ENCODE measurements at places on chromosomes 3 and 15.

DNA sequence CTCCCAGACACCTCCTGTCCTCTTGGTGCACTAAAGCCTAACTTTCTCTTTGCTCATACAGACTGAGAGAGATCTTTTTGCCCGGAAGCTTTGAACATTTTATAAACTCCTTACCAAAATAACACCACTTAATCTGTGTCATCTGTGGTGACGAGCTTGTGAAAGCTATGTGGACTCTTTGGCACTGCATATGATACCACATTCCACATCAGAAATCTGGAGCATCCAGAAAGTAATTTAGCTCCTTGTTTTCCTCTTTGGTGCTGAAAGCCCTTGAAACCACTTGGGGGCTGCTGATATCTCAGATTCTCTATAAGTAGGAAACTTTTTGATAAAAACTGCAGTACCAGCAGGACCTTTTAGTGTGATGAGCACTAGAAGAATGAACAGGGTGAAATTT is 128.3 kb downstream of the ALCAM start:
- DNase-seq: no peak

DNA sequence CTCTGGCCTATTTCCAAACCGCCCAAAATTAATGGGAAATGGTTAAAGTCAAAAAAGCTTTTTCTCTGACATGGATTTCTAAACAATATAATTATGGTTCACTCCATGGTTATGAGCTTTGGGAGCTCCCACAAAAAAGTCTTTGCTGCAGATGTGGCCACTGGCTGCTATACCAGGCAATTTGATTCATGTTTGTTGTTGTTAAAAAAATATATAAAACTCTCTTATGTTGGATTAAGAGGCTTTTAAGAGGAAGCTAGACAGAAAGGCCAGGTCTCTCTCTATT is 258.6 kb downstream of the TIGIT start:
- DNase-seq: no peak

DNA sequence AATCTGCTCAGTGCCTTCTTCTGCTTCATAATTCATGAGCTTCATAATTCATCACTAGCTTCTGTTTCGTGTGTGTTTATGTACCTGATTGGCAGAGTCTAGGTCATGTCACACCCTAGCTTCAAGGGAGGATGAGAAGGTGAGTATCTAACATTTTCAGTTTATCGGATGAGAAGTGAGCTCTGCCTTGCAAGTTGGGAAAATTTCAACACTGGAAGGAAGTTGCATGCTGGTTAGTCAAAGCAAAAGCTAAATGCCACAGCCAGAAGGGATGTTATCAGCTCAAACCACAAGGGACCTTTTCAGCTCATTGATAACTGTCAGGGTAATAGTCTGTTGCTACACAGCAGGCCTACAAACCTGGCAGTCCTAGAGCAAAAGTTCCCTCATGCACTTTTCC is 7.3 kb upstream of the TNFSF10 start:
- DNase-seq: no peak

- no peak for DNase-seq
Observed at GRCh38 chr3:12659316-12660015, 4.5 kb downstream of the RAF1 start.

- no peak for DNase-seq
Observed at GRCh38 chr3:139394116-139394515, 4.7 kb upstream of the COPB2 start.

GRCh38 chr3:14142567-14143270 is 17.9 kb downstream of the TMEM43 start:
- DNase-seq: no peak

GRCh38 chr3:73535137-73535536 is 89.6 kb downstream of the PDZRN3 start:
- DNase-seq: no peak

DNA sequence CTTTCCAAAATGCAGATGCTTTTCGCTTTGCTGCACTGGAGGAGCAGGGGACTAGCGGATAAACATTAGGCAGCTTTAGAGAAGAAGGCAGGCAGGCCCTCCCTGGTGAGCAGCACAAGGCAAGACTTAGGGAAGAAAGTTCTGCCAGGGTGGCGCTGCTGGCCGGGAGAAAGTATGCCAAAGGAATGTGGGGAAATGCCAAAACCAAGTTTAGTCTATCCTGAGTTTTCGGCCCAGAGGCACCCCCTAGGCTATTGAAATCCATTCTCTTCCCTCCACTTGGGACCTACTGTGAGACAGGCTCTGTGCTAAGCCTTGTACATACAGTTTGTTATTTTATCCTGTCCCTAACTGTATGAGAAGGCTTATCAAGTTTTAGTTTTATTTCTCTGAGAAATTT is 9.2 kb downstream of the SHC4 start:
- DNase-seq: no peak

DNA sequence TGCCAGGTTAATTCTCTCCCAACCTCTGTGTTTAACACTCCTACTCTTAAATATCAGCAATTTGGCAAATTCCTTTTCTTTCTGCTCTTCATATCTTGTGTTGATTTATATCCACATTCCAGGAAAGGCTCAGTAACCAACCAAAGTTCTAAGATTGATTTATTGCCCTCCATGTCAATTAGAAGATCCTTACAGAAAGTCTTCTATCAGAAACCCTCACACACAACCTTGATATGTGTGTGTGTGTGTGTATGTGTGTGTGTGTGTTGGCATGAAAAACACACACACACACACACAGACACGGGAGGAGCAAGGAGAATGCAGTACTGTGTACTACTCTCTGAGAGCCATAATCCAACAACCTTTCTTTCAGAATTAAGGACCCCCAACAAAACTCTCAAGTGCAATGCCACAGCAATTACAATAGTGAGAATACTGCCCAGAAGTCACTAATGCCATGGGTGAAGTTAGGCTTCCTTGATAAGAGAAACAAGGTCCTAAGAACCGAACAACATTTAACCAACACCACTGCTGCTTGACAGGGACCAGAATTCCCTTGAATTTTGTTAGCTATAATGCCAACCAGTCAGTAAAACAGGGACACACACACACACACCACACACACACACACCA is 1.1 kb downstream of the LSAMP start:
- DNase-seq: no peak

DNA sequence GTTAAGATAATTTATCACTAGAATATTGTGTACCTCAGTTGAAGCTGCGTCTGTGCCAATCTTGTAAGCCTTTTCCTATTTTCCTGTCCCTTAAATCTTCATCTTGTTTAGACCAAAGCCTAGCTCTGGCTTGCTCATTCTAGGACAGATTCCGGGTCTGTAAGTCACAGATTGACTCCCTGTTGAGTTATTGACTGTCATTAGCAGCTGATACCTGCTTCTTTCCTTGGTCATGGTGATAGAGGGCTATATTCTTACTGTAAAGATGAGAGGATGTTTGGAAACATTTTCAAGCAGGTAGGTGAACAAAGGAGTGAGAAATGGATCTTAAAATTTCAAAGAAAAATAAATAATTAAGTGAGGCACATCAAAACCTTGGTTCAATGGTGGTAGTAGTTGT is 200.2 kb downstream of the KCNH8 start:
- DNase-seq: no peak

DNA sequence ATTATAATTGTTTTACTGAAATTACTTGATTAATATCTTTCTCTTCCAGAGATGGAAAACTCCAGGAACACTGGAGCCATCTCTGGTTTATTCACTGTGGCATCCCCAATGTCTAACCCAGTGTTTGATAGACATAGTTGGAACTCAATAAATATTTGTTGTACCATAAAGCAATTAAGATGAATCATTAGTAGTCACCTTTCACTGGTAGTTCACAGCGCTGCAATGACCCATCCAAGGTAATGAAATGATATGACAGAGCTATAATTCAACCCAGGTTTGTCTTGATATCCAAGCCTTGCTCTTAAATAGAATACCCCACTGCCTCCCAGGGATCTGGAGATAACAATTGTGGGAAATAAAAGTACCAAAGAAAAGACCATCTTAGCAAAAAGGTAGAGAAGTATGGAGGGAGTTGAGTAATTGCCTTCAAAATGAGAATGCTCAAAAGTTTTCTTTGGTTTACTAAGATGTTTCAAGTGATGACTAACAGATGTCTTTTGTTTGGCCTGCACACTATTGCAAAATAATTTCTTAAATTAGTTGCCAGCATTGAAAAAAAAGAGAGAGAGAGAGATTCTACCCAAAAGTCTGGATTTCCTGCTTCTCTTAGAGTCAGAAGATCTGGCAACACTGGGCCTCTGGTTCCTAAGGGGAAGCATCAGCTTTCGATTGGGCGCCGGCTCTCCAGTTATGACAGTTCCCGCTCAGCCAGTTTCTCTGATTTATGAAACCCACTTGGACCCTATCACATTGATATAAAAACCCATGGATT is 348.5 kb downstream of the ERC2 start:
- DNase-seq: no peak

GRCh38 chr3:123750659-123751420 is 133.3 kb downstream of the MYLK start:
- DNase-seq: peak; percentile 95

GRCh38 chr3:12946251-12946648 is 104.9 kb upstream of the RPL32 start:
- DNase-seq: no peak

- peak; percentile 29 for DNase-seq
Observed at GRCh38 chr3:190094160-190094718, 26.5 kb downstream of the P3H2 start.

- DNase-seq: no peak
Observed at GRCh38 chr3:132720228-132720627, 2.0 kb downstream of the NPHP3 start.

DNA sequence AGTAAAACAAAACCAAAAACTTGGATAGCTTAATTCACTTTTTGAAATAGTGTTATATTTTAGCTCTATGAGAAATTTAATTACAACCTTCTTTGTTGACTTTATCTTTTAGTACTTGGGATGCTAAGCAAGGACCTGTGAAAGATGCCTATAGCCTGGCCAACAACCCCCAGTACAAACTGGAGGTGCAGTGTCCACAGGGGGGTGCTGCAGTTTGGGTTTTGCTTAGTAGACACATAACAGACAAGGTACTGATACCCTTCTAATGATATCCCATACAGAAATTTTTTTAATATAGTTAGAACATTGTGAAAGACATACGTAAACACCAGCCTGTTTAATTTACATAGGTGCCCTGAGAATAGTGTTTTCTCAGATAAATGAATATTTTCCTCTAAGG is 35.3 kb downstream of the CAPN7 start:
- no peak for DNase-seq

GRCh38 chr3:155227141-155227540 is 66.3 kb downstream of the STRIT1 start:
- no peak for DNase-seq

GRCh38 chr3:86937306-86937791 is 53.6 kb downstream of the VGLL3 start:
- no peak for DNase-seq

GRCh38 chr3:50214824-50215223 is 9.8 kb downstream of the SLC38A3 start:
- DNase-seq: no peak

DNA sequence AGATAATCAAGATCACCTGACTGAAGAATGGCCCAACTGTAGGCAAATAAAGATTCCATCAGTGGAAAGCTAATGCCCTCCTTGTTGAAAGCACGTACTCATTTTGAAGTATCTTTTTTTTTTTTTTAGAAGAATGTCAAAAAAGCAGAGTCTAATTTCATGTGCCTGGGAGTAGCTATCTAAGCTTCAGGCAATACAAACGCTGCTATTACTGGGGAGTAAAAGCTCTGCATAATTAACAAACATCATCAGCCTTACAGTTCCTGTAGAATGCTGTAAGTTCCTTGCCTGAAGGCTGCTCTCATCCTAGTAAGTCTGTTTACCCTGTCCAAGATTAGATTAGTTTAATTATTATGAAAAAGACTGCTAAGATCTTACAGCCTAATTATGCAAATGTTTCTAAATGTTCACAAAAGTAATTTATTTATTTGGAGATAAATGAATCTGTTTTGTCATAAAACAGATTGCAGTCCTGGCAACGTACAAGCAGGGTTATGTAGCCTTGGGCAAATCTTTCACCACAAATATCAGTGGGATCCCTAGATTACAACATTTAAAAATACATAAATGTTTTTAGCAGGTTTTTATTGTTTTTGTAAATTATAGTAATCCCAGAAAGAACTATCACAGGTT is 451.3 kb upstream of the AGTR1 start:
- DNase-seq: no peak

DNA sequence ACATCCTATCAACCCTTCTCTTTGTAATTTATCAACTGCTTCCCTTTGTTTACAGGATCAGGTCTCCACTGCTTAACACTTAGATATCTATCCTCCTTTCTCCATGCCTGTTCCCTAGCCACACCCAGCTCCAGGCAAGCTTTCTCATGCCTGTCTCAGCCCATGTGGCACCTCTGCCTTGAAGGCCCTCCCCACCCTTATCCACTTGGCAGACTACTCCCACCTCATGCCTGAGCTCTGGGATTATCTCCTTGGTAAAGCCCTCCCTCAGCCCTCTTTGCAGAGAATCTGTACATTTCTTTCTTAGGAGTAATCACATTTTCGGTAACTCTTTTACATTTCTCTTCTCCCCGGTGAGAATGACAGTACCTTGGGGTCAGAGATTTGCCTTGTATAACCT is 96.0 kb downstream of the ATP1B3 start:
- DNase-seq: no peak

DNA sequence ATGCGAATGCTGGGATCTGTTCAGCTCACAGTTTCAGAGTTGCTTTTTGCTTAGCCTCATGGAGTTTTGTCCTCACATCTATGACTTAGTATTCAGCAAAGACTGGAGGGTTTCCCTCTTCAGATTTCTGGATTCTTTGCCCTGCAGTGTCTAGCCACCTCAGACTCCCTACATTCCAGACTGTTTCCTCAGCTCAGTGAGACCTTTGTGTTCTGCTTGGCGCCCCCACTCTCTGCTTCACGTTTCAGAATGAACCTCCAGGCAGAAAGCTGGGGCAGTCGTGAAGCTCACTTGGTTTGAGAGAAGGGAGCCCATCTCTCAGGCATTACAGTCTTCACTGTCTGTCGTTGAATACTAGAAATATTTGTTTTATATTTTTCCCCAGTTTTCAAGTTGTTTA is 118.1 kb downstream of the CACNA1D start:
- no peak for DNase-seq

DNA sequence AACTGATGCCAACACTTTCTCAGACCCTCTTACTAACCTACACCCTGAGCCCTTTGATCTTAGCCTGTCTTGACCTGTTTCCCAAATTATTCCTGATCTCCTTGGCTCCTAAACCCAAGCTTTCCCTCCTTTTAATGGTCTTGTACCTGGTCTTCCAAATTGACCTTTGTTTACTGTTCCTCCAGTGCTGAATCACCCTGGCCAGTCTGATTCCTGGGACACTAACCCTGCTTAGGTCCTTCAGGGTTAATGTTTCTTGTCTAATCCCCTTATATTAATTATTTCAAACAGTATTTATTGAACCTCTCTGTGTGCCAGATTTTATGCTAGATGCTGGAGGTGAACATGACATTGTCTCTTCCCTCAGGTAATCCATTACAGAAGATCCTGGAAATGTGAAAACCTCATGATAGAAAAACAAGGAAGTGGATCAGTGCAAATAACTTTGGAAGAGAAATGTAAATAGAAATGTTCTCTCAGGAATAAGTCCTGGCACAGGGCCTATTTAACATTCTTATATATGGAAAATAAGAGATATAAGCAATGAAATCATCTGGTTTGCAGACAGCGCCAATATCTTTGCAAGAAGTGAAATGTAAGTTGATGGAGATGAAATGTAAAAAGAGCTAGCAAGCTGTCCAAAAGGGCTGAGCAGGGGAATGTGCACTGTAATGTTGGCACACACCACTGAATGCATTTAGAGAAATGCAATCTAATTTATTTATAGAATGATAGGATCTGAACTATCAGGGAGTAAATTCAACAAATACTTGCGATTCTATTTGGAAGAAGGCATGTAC is 20.7 kb downstream of the HGD start:
- no peak for DNase-seq

- no peak for DNase-seq
Observed at GRCh38 chr3:179895330-179895729, 141.4 kb downstream of the PEX5L start.

GRCh38 chr3:38325256-38325655 is 21.3 kb upstream of the XYLB start:
- no peak for DNase-seq

Data from RCC 7860 (cell line).